ENCODE measurements at places on chromosomes 4 and X.

GRCh38 chrX:63979480-63979879 lies 194.5 kb upstream of the ARHGEF9 start:
- DNase-seq: no peak

- DNase-seq: no peak
Observed at GRCh38 chr4:7167706-7168105, 24.6 kb upstream of the SORCS2 start.

DNA sequence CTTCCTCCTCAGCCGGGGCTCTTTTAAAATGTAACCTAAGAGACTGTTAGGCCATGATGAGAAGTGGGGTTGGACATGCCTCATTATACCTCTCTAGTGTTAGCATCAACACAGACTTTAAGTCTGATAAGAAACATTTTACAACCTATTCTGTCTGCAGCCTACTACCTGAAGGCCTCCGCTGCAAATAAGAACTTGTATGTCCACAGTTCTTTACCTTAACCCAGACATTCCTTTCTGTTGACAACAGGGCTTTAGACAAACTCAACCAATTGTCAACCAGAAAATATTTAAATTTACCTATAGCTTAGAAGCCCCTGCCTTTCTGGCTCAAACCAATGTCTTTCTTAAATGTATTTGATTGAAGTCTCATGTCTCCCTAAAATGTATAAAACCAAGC lies 1418.6 kb downstream of the STIM2 start:
- no peak for DNase-seq

- DNase-seq: no peak
Observed at GRCh38 chr4:7988437-7988836, 48.8 kb upstream of the AFAP1 start.

- no peak for DNase-seq
Observed at GRCh38 chrX:148854306-148854705, 353.9 kb downstream of the AFF2 start.

DNA sequence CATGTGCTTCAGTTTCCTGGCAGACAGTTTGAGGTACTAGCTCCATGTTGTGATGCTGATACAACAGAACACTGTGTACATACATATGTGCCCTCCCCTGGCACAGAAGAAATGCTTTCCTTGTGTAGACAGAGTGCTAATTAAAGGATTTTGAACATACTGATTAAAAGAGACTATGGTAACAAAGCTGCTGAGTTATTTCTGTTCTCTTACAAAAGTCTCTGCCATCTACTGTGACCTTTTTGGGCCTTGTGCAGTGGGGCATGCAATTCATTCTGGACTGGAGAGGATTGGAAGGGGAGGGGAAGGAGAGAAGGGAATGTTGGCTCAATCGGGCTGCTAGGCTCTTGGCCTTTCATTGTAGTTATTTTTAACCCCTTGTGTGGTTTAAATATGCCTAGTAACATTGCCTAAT lies 6.0 kb downstream of the PDLIM5 start:
- DNase-seq: no peak

DNA sequence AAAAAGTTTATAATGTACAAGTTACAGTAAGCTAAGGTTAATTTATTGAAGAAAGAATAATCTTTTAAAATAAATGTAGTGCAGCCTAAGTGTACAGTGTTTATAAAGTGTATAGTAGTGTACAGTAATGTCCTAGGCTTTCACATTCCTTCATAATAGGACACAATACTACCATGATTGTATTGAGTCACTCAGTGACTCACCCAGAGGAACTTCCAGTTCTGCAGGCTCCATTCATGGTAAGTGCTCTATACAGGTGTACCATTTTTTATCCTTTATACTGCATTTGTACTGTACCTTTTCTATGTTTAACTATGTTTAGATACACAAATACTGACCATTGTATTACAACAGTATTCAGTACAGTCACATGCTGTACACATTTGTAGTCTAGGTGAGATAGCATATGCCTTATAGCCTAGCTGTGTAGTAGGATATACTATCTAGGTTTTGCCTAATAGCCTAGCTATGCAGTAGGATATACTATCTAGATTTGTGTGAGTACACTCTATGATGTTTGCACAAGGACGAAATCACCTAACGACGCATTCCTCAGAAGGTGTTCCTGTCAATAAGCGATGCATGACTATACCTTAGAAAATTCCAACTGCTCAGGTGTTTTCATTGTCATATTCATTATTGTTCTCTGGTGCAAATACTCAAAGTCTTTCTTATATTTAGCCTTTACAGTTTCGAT lies 5.5 kb upstream of the TMEM255A start:
- DNase-seq: no peak

- DNase-seq: no peak
Observed at GRCh38 chr4:73508651-73509050, 27.1 kb downstream of the AFM start.

DNA sequence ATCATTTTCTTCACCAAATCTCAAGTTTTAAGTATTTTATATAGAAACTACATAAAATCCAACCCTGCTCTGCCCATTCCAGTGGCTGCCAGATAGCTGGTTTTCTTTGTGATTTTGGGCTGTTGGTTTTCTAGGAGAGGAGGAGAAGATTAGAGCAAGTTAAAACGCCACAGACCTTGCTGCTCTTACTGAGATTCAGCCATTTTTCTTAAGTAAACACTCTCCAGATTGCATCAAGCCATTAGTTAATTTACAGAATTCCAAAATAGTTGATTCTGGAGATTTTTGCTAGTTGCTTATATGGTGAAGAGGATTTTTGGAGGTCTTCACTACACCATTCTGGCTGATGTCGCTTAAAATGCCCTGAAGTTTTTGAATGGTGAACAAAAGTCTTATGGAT lies 366.2 kb downstream of the MAPK10 start:
- no peak for DNase-seq

DNA sequence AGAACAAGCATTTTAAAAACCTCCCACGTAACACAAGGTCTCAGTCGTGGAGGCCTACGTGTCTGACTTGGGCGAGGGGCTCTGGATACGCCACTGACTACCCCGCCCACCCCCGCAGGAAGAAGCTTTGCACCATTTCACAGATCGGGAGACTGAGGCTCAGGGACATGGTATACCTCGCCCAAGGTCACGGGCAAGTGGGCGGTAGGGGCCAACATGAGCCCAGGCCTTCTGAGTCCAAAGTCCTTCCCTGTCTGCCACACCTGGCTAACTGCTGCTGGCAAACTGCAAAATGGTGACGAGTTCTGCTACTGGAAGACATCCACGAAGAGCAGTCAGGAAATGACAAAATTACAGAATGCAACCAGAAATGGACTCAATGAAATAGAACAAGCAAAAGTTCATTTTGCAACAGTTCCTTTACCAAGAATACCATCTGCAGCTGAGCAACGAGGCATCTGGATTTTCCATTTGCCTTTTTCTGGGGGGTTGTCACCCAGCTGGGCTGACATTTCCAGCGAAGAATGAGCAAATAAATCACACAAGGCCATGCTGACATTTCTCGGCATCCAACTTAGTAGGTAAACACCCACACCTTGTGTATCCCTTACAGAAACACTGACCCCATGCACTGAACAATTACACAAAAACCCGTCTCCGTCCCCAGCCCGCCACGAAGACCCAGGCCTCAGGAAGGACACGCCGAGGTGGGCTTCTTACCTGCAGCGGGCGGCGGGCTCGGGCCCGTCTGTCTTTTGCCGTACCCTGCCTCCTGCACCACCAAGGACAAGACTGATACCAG lies 70.2 kb upstream of the AFAP1 start:
- DNase-seq: no peak
